Fibroblast of villous mesenchyme (primary cell): ENCODE measurements at places on chromosomes 3 and 15. TPM values are rescaled to one million over a fixed set of nuclear protein-coding genes. Genes with fewer than 3 reads are reported as not detected.

Gene DENND4A
- total RNA-seq: 20.0 and 37.6 TPM in 2 replicates

DNA sequence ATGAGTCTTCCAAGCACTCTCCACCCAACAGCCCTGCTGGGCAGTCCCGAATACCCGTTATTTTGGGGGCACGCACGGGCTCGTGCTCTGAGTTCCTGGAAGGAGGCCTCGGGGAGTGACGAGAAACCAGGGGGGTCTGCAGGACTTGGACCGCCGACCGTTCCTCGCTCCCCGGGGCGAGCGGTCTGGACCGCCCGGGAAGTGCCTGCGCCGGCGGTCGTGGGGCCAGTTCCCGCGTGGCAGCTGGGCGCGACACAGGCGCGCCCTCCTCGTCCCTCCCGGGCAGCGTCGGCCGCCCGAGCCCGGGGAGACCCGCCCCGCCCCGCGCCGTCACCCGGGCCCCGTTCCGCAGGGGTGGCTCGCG is 387 bp downstream of the GNB4 start:
- DNase-seq: peak; percentile 37

- no peak for DNase-seq
These were observed 7.3 kb downstream of the PRKCD start for GRCh38 chr3:53168175-53168923.

- no peak for DNase-seq
These were observed 147.0 kb upstream of the PROK2 start for GRCh38 chr3:71931922-71932321.

GRCh38 chr15:99121207-99121606 is 16.3 kb downstream of the SYNM start:
- DNase-seq: no peak

DNA sequence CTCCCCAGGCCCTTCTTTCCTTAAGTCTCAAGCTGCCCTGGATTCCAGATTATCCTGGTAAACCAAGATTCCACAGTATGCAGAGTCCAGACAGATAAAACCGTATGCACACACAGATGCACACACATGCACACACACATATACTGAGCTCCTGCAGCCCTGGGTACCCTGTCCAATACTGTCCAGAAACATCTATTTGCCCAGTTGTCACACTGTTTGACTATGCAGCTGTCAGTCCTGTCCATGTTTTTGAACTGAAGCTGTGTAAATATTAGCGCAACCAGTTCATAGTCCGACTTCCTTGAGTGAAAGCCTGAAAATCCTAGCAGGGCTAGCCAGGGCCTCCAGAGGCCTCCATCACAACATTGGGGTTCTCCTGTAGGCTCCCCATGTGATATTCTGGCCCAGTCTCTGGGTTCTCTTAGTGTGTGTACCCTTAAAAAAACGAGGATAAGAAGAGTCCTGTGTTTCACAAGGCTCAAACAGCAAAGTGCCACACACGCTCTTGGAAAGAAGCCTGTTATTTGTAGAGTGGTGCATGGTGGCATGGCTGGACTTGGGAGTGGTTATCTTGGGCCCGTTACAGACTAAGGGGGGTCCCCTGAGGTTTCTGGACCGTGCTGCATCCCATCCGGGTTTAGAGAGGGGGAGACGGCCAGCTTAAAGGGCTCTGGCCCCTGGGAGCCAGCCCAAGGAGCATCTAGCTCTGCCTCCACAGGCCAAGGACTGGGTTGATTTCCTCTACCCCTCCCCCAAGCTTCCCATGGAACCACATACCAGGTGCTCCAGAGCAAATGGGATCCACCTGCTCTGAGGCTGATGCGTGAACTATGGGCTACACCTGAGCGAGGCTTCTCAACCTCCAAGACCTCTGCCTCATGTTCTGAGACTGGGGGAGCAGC is 108.3 kb downstream of the IQSEC1 start:
- DNase-seq: no peak

GRCh38 chr3:30333143-30333542 is 273.3 kb upstream of the TGFBR2 start:
- DNase-seq: no peak

DNA sequence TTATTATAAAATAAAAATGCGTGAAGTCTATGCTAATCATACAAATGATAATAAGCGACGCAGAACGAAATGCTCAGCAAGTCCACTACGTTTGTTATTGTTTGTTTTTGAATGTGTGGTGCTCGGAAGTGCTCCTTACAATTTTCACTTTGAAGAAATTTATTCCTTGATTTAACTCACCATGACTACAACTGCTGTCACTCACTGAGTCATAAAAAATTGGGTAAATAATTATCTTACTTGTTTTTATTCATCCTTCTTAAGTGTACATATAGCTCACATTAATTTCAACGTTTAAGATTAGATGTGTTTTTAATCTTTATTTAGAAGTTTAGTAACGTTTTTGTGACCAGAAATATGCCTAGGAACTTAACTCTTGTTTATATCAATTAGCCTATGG is 66.7 kb upstream of the NANOGP8 start:
- no peak for DNase-seq

Gene TTC14
- total RNA-seq: 19.0 and 29.4 TPM in 2 replicates

Gene ACP3
- 2.3 and 10.8 TPM in 2 replicates for total RNA-seq

Gene METTL6
- total RNA-seq: 29.3 and 46.2 TPM in 2 replicates

Gene SERPINI1
- 2.2 and 2.6 TPM in 2 replicates for total RNA-seq

- no peak for DNase-seq
These were observed 15.2 kb downstream of the SACM1L start for GRCh38 chr3:45704301-45704943.
